ENCODE measurements at places on chromosomes 5 and 9. TPM values are rescaled to one million over a fixed set of nuclear protein-coding genes. Genes with fewer than 3 reads are reported as not detected.

Gene ARHGEF28
- total RNA-seq, result 151 TPM

Gene CCNI2
- 0.51 TPM for total RNA-seq

Gene OR1Q1
- total RNA-seq, result not detected

Gene MARCHF11
- total RNA-seq, result not detected

- DNase-seq, result no peak
These were observed 3.0 kb downstream of the EIF4EBP3 start for GRCh38 chr5:140550147-140551079.

DNA sequence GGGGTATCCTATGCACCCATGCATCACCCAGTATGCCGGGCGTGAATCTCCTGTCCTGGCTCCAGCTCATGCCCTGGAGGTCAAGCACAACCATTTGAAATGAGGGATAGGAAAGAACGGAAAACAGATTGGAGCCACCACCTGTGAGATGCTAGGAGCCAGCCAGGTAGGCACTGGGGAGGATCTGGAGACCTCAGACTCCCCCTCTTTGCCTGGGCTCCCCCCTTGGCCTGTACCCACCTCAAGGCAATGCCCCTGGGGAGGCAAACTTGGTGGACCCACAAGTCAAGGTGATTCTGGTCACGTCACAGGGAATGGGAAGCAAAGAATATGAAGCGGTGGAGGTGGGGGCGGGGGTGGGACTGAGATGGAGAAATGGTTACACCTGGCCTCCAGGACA lies 92.6 kb downstream of the PAX5 start:
- DNase-seq, result no peak
